Astrocyte of the spinal cord (primary cell): ENCODE measurements at places on chromosomes 11 and 22.
A peak's percentile ranks its signal among the peaks of the same experiment; 100 is the strongest.

DNA sequence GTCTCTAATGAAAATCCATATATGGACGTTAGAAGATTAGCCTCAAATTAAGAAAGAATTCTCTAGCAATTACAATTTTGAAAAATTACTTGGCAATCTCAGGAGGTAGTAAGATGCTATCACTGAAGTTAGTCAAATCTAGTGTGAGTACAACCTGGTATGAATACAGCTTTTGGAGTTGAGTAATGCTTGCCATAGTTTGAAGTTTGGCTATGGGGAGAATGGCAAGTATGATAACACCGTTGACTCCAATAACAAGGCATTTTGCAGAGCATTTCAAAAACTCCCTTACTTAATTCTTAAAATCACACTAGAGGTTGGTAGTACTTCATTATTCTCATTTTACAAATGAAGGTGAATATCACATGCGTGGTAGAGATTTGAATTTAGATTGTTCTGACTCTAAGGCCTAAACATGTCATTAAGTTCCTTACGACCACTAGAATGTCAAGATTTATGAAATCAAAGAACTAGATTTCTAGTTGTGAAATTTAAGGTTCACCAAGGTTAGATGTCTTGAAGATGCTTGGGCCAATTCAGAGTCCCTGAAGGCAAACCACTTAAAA, 355.4 kb downstream of the ETS1 start:
- no peak for DNase-seq

- no peak for DNase-seq
These were observed 20.5 kb upstream of the FSHB start for GRCh38 chr11:30210357-30210756.

GRCh38 chr11:64222651-64223000, 3.4 kb downstream of the TRPT1 start:
- DNase-seq = no peak

GRCh38 chr11:133720951-133721350, 124.4 kb downstream of the SPATA19 start:
- DNase-seq = no peak

DNA sequence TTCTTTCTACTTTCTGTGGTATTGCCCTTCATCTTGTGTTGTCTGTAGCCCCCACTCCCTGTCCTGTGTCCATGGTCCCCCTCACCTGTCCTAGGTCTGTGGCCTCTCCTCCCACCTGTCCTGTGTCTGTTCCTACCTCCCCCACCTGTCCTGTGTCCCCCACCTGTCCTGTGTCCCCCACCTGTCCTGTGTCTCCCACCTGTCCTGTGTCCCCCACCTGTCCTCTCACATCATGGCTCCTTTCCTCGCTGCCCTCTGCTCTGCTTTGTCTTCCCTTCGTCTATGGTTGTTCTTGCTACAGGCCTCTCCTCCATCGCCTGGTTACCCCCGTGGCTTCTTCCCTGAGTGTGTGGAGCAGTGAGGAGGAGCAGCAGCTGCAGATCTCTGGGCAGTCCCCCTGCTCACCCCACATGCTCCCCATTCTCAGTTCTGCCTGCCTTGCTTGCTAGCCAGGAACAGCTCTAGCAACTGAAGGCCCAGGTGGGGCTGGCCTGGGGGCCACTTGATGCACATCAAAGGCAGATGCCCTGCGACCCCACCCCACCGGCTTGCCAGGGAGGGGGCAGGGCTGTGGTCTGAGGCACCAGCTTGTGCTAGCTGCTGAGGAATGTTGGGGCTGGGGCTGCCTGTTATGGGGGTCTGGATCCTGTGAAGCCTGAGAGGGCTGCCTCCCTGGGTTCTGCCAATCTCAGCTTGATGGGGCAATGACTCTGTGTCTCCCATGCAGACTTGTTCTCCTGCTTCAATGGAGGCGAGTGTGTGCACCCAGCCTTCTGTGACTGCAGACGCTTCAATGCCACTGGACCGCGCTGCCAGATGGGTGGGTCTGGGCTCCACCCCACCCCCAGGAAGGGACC, 5.6 kb downstream of the OTOG start:
- no peak for DNase-seq

GRCh38 chr22:20584872-20585638, 77.6 kb downstream of the MED15 start:
- no peak for DNase-seq

- DNase-seq = no peak
These were observed 593.2 kb upstream of the CCDC179 start for GRCh38 chr11:23453522-23453921.

GRCh38 chr11:121337078-121337477, 44.5 kb downstream of the SC5D start:
- DNase-seq = no peak

DNA sequence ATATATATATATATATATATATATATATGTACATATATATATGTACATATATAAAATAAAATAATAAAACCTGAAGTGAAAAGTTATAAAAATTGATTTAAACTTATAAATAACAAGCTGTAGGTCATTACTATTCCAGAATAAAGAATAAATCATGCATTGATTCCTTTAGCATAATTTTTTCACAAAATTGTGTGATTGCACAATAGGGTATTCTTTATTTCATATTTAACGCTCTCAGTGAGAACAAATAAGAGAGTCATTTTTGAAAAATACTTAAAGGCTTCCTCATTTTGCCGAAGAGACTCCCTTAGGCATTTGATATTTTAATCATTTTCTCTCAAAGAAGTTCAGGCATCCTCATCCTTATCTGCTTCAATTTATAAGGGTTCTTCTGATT, 41.3 kb upstream of the API5 start:
- no peak for DNase-seq

DNA sequence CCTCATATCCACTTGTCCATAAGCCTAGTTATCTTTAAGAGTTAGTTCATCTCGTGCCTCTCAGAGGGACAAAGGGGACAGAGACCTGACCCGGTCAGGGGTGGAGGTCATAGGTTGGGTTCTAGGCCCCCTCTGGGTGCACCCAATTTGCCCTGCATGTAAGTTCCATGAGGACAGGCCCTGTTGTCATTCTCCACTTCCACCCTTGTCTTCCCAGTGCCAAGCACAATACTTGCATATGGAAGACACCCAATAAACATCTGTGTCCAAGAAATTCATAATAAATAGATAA, 1.3 kb upstream of the YIF1A start:
- DNase-seq = no peak

GRCh38 chr11:35337136-35337913, 82.0 kb downstream of the SLC1A2 start:
- DNase-seq = peak; percentile 98

- DNase-seq = no peak
These were observed 30.6 kb downstream of the PRDM11 start for GRCh38 chr11:45176996-45177395.

- no peak for DNase-seq
These were observed 404.4 kb downstream of the KCNA4 start for GRCh38 chr11:29612423-29612822.

DNA sequence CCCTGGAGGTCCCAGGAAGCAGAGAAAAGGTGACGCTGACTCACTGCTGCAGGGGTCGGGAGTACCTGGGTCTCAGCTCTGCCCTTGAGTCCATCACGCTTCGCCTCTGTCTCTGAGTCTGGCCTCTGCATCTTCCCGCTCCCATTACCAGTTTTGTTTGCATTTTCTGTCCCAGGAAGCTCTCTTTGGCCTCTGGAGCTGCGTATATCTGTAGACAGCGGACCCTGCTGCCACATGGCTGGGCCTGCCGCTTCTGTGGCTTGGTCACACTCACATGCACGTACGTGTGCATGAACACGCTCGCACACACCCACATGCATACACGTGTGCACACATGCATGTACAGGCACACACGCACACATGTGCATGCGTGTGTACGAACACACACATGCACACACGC, 20.8 kb upstream of the APOBEC3A start:
- DNase-seq = no peak

DNA sequence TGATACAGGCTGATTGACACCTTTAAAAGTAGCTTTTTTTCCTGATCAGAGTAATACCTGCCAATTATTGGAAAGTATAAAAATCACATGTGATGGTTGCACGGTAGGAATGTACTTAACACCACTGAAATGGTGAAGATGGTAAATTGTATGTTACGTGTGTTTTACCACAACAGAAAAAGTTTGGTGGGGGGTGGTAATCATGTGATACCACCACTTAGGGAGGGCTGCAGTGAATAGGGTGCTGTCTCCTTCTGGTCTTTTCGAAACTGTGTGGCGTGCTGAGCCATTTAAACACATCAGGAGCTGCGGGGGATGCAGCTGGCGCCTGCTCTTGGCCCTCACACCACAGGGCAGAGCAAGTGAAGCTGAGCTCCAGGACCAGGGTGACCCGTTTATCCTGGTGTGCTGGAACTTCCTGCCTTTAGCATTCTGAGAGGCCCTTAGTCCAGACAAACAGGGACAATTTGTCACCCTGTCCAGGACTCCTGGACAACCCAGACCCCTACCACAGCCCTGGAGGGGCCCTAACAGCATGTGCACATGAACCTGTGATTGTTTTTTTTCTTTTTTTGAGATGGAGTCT, 2.6 kb downstream of the SYNGR1 start:
- no peak for DNase-seq
